ENCODE measurements at places on chromosomes 6 and 20. TPM values are rescaled to one million over a fixed set of nuclear protein-coding genes. Genes with fewer than 3 reads are reported as not detected.

Gene BPIFB4
- total RNA-seq, result not detected

Gene VWA7
- total RNA-seq, result 0.26 TPM

Gene SLC22A3
- total RNA-seq, result 8.6 TPM

Gene EPHA7
- total RNA-seq, result not detected

All from bronchial epithelial cell (primary cell).